ENCODE measurements at places on chromosomes 4 and X. TPM values are rescaled to one million over a fixed set of nuclear protein-coding genes. Genes with fewer than 3 reads are reported as not detected.

DNA sequence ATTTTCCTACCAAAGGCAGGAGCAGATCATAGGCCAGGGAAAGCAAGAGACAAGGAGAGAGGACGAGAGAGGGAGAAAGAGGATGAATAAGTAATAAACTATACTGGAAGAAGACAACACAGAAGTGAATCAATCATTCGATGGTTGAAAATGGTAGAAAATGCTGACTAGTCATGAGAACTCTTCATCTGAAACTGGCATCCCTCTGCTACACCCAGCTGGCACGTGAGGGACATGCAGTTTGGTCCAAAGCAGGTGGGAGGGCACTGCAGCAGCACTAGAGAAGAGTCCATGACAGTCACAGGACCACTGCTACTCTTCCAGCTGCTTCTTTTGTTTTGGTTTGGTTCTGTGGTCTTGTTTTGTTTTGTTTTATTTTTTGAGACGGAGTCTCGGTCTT is 74.1 kb downstream of the AFAP1 start:
- no peaks in the 10 kb centered on the region for H3K27me3 ChIP-seq
- H3K36me3 ChIP-seq: no peaks in the 10 kb centered on the region
- DNase-seq: no peak
- no peak overlapping the region for H3K4me3 ChIP-seq
- no peak overlapping the region for H3K27ac ChIP-seq

- no peak overlapping the region for H3K4me3 ChIP-seq
- no peak overlapping the region for H3K27ac ChIP-seq
- H3K36me3 ChIP-seq: no peaks in the 10 kb centered on the region
- no peaks in the 10 kb centered on the region for H3K4me1 ChIP-seq
Measured at GRCh38 chr4:138821331-138821730, 194.2 kb upstream of the NOCT start.

- H3K27me3 ChIP-seq: no peaks in the 10 kb centered on the region
- H3K4me3 ChIP-seq: peak within 1 kb of the TSS; percentile 43
- H3K27ac ChIP-seq: no peak within 1 kb of the TSS
- no peaks in the 10 kb centered on the region for H3K4me1 ChIP-seq
Measured at GRCh38 chrX:115233497-115234455, at the start of gene LRCH2. Gene LRCH2, minus strand, starts transcription at chrX:115234096. Its CDS starts 55 bp downstream, at chrX:115234041.

DNA sequence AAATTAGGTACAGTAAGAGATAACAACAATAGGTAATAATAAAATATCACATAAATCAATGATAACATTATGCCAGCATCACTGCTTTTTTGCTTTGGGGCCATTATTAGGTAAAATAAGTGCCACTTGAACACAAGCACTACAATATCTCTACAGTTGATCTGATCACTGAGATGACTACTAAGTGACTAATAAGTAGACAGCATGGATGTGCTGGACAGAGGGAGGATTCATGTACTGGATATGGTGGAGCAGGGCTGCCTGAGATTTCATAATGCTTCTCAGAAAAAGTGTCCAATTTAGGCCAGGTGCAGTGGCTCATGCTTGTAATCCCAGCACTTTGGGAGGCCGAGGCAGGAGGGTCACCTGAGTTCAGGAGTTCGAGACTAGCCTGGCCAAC is 137.8 kb upstream of the IL1RAPL2 start:
- H3K27me3 ChIP-seq: no peaks in the 10 kb centered on the region
- H3K27ac ChIP-seq: no peak overlapping the region
- no peaks in the 10 kb centered on the region for H3K4me1 ChIP-seq
- no peak overlapping the region for H3K4me3 ChIP-seq

- H3K27ac ChIP-seq: no peak overlapping the region
- H3K4me1 ChIP-seq: no peaks in the 10 kb centered on the region
- H3K4me3 ChIP-seq: no peak overlapping the region
- DNase-seq: no peak
- no peaks in the 10 kb centered on the region for H3K36me3 ChIP-seq
Measured at GRCh38 chrX:1502853-1503252, 34.1 kb downstream of the P2RY8 start.

- no peak overlapping the region for H3K4me3 ChIP-seq
- no peak overlapping the region for H3K27ac ChIP-seq
- peak; percentile 39 for DNase-seq
- no peaks in the 10 kb centered on the region for H3K27me3 ChIP-seq
Measured at GRCh38 chr4:139011225-139011950, 4.2 kb upstream of the NOCT start.

DNA sequence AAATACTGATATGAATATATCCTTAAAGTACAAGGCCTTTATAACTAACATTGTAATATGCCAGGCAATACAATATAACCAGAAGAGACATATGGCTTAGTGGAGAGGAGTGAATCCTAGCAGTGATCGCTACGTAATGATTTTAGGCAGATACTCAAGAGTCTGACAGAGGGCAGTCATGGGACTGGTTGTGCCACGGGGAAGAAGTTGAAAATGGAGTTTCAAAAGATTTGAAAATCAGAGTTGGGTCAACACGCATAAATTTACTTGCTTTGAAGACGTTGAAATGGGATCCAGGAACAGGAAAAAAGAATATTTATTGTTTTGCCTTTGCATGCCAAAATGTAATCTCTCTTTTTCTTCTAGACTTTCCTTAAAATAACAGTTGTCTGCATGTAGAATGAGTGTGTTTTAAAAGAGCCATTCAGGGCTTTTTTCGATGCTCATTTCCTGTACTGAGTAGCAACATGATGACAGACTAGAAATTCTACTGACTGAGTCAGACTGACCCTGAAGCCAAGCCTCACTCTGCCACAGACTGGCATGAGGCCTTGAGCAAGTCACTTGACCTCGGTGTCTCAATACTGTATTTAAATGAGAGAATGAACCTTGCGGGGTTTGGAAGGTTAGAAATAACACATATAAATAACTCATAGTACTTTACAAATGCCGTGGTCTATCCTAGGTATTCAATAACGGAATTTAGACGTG is 8.1 kb upstream of the SMS start:
- no peak for DNase-seq
- H3K4me1 ChIP-seq: no peaks in the 10 kb centered on the region
- no peak overlapping the region for H3K27ac ChIP-seq
- H3K36me3 ChIP-seq: no peaks in the 10 kb centered on the region

DNA sequence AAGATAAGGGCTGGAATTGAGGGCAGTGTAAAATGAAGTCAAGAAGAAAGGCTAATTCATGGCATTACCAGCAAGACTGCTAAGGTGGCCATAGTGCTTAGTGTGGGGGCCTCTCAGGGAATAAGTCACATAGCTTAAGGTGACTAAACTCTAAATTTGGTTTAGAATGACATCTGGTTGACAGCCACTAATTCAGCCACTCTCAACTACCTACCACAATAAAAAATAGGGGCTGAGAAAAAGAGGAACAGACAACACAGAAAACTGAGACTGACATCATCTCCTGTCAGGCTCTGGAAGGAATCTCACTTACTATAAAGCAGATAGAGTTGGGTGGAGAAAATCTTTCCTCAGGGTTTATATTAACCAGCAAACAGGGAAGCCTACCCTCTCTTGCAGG is 96.9 kb downstream of the CHRDL1 start:
- no peaks in the 10 kb centered on the region for H3K27me3 ChIP-seq
- H3K4me1 ChIP-seq: no peaks in the 10 kb centered on the region
- H3K36me3 ChIP-seq: no peaks in the 10 kb centered on the region
- H3K27ac ChIP-seq: no peak overlapping the region
- DNase-seq: no peak
- H3K4me3 ChIP-seq: no peak overlapping the region

DNA sequence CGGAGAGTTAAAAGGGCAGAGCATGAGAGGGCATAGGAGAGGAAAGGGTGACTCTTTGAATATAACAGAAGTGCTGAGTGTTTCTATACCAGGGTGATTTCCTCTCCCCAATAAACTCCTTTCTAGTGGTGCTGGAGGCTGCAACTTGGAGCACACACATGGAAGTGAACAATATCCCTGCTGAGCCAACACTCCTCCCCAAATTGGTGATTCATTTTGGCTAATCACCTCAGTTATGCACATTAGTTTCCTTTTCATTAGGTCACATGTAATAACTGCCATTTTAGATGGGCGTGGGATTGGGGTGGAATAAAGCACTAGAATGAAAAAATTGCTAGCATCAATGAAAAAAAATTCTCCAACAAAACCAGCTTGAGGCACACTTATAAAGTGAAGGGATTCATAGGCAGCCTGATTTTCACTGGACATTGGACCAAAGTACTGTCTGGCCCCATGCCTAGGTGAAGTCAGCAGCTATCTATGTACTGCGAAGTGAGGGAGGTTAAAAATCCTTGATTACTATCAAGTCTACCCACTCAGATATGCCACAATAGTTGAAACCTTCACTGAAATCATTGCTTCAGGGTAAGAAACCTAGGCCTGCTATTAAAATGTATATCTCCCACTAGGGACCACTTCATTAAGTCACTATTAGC is 174.0 kb downstream of the GLUD2 start:
- no peak overlapping the region for H3K27ac ChIP-seq
- H3K27me3 ChIP-seq: no peaks in the 10 kb centered on the region
- H3K4me3 ChIP-seq: no peak overlapping the region
- H3K36me3 ChIP-seq: no peaks in the 10 kb centered on the region

DNA sequence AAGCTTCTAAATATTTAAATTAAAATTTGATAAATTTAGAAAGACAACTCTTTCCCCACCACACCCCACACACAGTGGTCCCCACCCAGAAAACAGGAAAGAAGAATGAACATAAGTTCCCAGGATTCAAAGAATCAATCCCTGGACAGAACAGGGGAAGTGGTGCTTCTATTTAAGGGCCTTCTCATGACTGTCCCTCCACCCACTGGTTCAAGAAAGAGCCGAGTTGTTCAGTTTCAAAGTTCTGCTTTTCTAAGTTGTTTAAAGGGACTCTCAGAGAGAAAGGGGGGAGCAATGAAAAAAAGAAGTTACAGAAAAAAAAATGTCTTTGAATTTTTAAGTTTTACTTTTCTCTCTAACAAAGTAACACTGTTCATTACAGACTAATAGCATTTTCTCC is 195.8 kb downstream of the PDGFC start:
- no peak overlapping the region for H3K4me3 ChIP-seq
- DNase-seq: no peak
- no peaks in the 10 kb centered on the region for H3K36me3 ChIP-seq

DNA sequence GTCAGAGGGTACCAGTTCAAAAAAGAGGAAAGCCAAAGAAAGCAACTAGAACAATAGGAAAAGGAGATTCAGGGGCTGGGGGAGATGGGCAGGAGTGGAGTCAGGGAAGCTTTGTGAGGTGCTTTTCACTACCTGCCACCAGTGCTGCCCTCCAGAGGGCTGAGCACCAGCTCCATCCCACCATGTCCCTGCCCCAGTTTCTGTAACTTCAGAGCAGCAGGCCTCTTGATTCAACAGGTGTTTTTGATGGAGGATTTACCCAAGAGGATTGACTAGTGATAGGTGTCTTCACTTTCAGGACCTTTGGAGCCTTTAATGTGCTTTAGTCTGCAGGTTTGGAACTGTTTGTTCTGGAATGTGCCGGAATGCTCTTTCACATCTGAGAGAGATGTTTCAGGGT is 12.1 kb downstream of the KIT start:
- H3K4me1 ChIP-seq: no peaks in the 10 kb centered on the region
- H3K4me3 ChIP-seq: no peak overlapping the region
- DNase-seq: no peak
- H3K36me3 ChIP-seq: no peaks in the 10 kb centered on the region
- no peaks in the 10 kb centered on the region for H3K27me3 ChIP-seq

GRCh38 chrX:8868070-8868773 is 67.0 kb upstream of the FAM9A start:
- no peaks in the 10 kb centered on the region for H3K36me3 ChIP-seq
- H3K27me3 ChIP-seq: no peaks in the 10 kb centered on the region
- no peak for DNase-seq
- peak overlapping the region; percentile 36 for H3K27ac ChIP-seq
- no peak overlapping the region for H3K4me3 ChIP-seq

DNA sequence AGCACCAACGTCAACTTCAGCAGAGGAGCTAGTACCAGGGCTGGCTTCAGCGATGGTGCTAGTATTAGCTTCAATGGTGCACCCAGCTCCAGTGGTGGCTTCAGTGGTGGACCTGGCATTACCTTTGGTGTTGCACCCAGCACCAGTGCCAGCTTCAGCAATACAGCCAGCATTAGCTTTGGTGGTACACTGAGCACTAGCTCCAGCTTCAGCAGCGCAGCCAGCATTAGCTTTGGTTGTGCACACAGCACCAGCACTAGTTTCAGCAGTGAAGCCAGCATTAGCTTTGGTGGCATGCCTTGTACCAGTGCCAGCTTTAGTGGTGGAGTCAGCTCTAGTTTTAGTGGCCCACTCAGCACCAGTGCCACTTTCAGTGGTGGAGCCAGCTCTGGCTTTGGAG is 8.3 kb downstream of the TRO start:
- no peaks in the 10 kb centered on the region for H3K4me1 ChIP-seq
- H3K27ac ChIP-seq: no peak overlapping the region
- H3K4me3 ChIP-seq: no peak overlapping the region
- no peaks in the 10 kb centered on the region for H3K27me3 ChIP-seq

GRCh38 chr4:85086721-85087120 is 120.2 kb upstream of the WDFY3 start:
- no peaks in the 10 kb centered on the region for H3K27me3 ChIP-seq
- no peaks in the 10 kb centered on the region for H3K36me3 ChIP-seq
- H3K4me3 ChIP-seq: no peak overlapping the region
- no peak for DNase-seq
- H3K27ac ChIP-seq: no peak overlapping the region
- no peaks in the 10 kb centered on the region for H3K4me1 ChIP-seq

- peak; percentile 45 for DNase-seq
- no peaks in the 10 kb centered on the region for H3K36me3 ChIP-seq
- peaks cover 12% of the 10 kb centered on the region for H3K4me1 ChIP-seq
- H3K27me3 ChIP-seq: no peaks in the 10 kb centered on the region
- peak overlapping the region; percentile 58 for H3K27ac ChIP-seq
Measured at GRCh38 chr4:139735381-139736273, 70.0 kb downstream of the MGST2 start.

- no peaks in the 10 kb centered on the region for H3K36me3 ChIP-seq
- no peak overlapping the region for H3K4me3 ChIP-seq
- no peaks in the 10 kb centered on the region for H3K4me1 ChIP-seq
- DNase-seq: no peak
Measured at GRCh38 chr4:54700986-54701385, 43.2 kb downstream of the KIT start.

GRCh38 chrX:20530406-20530921 is 263.8 kb upstream of the RPS6KA3 start:
- no peaks in the 10 kb centered on the region for H3K4me1 ChIP-seq
- peaks cover 6% of the 10 kb centered on the region for H3K27me3 ChIP-seq
- H3K27ac ChIP-seq: no peak overlapping the region
- peak overlapping the region; percentile 36 for H3K4me3 ChIP-seq
- peak; percentile 48 for DNase-seq
- no peaks in the 10 kb centered on the region for H3K36me3 ChIP-seq

GPM6B gene
- 0.84 TPM for total RNA-seq

TMSB15A gene
- total RNA-seq: not detected

GRID2 gene
- total RNA-seq: not detected

GLUD2 gene
- 24.3 TPM for total RNA-seq
